Esophagus muscularis mucosa (tissue), 4 donors: ENCODE measurements at places on chromosomes 7 and 10. TPM values are rescaled to one million over a fixed set of nuclear protein-coding genes. Genes with fewer than 3 reads are reported as not detected.

The PDE6C gene
- not detected for total RNA-seq

GRCh38 chr7:132092106-132092505, 484.2 kb downstream of the PLXNA4 start:
- H3K36me3 ChIP-seq = no peaks in the 10 kb centered on the region
- DNase-seq = no peak
- H3K27me3 ChIP-seq = no peaks in the 10 kb centered on the region
- H3K4me1 ChIP-seq = no peaks in the 10 kb centered on the region

DNA sequence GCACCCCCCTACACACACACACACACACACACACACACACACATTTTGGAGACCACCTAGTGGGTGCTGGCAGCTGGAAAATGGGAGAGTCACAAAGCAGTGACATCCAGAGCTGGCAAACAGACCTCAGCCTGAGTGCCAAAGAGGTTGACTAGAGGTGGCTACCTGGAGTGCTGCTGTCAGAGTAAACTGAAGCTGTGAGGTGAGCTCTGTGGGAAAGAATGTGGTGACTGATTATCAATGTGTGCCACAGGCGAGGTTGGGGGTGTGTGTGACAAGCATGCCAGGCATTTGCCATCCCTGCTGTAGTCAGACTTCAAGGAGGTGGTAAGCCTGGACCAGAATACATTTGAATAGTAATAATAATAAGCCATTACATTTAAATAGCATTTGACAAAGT, 120.6 kb downstream of the SLIT1 start:
- H3K4me3 ChIP-seq = no peak overlapping the region
- no peaks in the 10 kb centered on the region for H3K27me3 ChIP-seq
- no peak for DNase-seq
- H3K4me1 ChIP-seq = no peaks in the 10 kb centered on the region

- no peaks in the 10 kb centered on the region for H3K4me1 ChIP-seq
- H3K27ac ChIP-seq = no peak overlapping the region
- no peak for DNase-seq
- H3K36me3 ChIP-seq = no peaks in the 10 kb centered on the region
These were observed 459.0 kb downstream of the GATA3 start for GRCh38 chr10:8513155-8514147.

DNA sequence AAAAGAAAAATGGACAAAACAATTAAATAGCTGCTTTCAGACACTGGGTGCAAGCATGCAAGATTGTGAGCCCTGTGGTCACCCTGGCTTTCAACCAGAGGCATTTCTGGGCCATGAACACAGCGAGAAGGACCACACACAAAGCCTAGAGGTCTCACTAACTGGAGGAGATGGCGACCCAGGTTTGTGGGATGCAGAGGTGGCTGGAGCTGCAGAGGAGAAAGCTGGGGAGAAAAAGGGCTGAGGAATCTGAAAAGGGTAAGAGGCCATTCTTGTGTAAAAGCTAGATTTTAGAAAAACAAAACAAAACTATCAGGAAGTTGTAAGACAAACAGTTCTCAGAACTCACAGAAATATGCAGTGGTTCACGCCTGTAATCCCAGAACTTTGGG, 30.1 kb upstream of the PTPRN2 start:
- DNase-seq = no peak
- H3K27ac ChIP-seq = no peak overlapping the region
- H3K27me3 ChIP-seq = no peaks in the 10 kb centered on the region

- DNase-seq = no peak
- H3K27ac ChIP-seq = peak overlapping the region; percentile 32
- H3K4me1 ChIP-seq = no peaks in the 10 kb centered on the region
These were observed 65.8 kb upstream of the EMX2 start for GRCh38 chr10:117476716-117477115.

DNA sequence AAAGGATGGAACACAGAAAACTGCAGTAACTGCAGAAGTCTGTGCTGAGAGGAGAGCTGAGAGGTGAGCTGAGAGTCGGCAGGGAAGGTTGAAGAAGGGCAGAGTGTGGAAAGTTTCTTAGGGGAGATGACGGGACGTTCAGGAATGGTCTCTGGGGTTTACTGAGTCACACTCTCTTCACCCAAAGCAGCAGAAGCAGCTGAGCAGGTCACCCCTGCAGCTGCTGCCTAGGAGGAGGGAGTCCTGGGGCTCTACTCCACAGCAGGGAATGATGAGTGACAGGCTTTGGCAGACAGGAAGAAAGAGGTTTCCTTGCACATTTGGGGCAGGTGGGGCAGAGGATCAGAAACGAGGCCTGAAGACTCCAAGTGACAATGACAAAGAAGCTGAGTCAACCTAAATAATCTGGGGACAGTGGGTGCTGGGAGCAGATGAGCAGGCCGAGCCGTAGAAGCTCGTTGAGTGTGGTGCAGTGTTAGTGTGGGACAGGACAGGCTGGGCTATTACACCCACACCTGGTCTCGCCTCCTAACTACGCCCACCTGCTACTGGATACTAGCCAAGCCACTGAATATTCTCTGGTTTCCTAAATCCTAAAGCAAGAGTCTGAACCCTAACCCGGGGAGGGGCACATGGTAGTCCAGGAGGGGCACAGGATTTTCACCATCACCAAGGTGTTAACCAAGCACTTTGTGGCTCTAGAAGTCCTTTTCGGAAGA, 24.9 kb downstream of the BEND7 start:
- no peaks in the 10 kb centered on the region for H3K27me3 ChIP-seq
- H3K4me1 ChIP-seq = peaks cover 9% of the 10 kb centered on the region
- H3K36me3 ChIP-seq = peaks cover 7% of the 10 kb centered on the region
- no peak for DNase-seq
